NCI-H1092 treated with DMSO at 0.1 percent for 48 hours (cell line): ENCODE measurements at places on chromosomes 6 and 20.

DNA sequence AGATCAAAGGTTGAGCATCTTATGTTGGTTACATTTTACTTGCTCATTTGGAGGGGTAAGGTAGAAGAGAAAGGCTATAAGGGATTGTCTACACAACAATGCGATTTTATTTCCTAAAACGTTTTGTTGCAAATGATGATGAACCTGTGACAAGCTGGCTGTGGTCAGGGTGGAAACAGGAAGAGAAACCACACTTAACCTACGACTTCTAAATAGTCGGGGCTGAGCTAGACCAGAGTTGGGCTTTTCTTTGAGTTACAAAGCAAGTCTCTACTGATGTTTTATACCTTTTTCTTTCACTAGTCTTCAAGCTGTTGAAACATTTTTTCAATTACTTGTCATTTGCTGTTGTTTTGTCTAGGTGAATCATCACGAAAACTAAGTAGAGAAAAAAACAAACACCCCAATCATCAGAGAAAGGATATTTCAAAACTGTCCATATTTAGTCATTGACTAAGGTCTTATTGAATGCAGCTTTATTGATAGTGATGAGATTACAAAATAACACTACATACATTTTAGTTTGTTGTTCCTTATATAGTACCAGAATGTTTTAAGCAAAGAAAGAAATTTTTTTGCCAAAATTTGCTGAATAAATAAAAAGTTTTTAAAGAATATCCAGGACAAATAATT is 18.0 kb downstream of the KLHL31 start:
- DNase-seq, result no peak

DNA sequence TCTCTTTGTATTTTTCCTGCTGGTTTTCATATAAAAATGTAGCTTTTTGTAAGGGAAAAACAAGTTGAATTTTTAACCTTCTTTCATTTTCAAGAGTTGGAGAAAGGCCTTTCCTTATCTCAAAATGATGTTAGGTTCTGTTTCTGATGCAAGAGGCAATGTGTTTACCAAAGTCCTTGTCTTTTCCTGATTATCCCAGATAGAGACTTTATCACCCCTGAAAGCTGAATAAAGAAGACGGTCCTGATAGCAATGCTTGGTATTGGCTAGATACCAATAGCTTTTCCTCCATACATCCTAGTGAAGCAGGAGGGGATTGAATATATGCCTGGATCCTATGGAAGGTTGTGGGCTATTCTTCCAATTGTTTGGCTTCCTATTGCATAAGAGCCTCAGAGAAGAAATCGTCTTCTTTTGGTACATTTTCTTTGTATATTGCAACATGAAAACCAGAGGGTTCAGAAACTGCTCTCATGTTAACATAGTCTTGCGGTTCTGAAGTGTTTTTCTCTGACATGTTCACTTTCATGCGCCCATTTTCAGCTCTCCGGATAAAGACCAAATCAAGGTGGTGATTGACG is 5.5 kb downstream of the PNLDC1 start:
- DNase-seq, result no peak

- DNase-seq, result no peak
Measured at GRCh38 chr6:115630424-115631024, 430.2 kb downstream of the FRK start.

- no peak for DNase-seq
Measured at GRCh38 chr6:164753517-164753916, 555.9 kb downstream of the C6orf118 start.

GRCh38 chr6:2432292-2432691 is 186.9 kb upstream of the GMDS start:
- no peak for DNase-seq
